Amniotic stem cell (primary cell): ENCODE measurements at places on chromosomes 2 and 18.

DNA sequence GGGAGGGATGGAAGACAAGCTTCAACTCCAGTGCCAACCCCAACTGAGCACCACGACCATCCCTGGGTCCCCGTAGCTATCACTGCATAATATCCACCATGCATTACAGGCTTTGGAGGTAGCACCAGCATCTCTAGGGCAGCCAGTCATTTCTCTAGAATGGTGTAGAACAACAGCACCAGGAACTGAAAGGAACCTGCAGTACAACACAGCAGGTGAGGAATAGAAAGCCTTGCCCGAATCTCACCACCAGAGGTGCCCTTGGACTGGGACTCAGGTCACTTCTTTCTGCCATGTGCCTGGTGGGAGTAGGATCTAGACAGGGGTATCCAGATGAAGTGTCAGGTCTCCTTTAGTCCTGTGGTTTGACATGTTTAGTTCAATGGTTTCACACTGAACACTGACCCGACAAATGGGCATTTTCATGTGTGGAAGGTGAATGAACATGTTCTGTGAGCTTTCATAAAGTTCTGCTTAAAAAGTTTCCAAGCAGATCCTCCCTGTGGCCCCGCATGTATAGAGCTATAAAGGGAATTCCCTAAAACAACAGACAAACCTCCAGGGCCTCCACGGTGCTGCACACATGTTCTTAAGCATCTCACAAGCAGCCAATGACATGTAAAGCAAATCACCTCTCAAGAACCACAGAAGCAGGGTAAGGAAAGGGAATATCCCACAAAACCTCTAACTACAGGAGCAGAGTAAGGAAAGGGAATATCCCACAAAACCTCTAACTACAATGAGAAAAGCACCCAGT, 208.3 kb downstream of the AFF3 start:
- no peak for DNase-seq

DNA sequence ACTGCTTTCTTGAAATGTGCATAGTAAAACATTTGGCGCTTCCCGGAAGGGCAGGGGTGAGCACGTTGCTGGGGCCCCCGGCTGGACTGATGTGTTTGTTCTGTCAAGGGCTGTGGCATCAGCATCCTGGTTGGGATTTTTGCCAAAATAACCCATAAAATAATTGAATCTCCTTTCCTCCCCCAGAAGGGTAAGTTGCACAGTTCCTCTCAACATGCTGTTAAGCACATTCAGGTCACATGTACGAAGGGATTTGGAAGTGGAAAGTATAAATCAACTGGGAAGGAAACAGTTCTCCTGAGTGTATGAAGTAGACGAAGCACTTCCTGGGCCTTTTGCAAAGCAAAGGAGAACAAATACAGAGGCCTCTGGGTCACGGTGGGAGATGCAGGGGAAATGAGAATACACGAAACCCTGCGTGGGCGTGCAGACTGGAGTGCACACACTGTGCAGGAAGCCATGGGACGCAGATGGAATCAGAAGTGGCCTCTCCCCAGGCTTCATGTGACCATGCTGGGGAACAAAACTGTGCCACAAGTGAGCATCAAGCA, 183.9 kb downstream of the LPIN1 start:
- DNase-seq, result no peak

- no peak for DNase-seq
Observed at GRCh38 chr18:33152376-33152775, 288.1 kb downstream of the CCDC178 start.

DNA sequence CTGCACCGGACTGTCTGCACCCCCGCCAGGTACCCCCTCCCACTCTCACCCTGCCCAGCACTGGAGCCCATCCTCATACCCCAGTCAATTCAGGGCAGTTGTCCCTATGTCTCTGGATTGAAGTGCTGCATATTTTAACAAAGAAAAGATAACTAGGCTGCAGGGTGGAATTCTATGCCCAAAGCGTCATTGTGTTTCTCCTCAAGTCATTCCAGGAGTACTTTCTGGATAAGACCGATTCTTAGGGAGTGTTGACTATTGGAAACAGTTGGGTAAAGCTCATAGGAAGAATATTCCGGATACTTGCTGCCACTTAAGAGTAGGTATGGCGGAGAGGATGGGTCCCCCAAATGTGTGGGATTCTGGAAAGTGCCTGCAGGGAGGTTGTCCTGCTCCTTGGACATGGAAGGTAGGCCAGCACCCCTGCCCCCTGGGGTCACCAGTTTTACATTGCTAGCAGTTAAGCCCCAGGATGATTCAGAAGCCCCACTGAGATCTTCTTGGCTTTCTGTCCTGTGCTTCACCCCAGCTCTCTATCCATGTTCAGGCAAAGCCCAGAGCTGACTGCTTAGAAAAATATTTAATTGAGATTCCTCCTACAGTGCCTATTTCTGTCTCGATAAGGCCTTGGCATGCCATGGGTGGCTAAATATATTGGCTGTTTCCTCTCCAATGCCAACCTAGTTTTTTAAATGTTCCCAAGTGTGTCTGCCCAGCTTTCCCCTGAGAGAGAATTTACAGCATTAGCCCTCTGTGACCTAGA, 48.2 kb downstream of the RPL37A start:
- DNase-seq, result peak; percentile 32
